NCI-H446 treated with DMSO at 0.1 percent for 48 hours (cell line): ENCODE measurements at places on chromosomes 6 and 20.

DNA sequence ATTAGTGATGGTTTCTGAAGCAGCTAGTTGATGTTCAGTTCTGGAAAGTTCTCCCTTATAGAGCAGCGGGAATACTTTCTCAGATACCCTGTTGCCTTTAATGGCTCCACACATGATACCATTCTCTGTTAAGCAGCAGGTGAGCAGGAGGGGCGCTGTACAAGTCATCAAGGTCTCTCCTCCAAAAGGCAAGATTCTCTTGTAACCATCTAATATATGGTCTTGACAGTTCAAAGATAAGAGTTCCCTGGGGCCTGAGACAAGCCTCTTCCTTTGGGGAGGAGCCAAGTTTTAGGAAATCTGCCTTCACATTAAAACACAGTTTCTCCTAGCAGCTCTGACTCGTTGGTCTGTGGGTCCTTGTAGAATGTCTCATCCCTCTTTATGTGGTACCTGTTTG lies 258.2 kb downstream of the QKI start:
- DNase-seq, result no peak

DNA sequence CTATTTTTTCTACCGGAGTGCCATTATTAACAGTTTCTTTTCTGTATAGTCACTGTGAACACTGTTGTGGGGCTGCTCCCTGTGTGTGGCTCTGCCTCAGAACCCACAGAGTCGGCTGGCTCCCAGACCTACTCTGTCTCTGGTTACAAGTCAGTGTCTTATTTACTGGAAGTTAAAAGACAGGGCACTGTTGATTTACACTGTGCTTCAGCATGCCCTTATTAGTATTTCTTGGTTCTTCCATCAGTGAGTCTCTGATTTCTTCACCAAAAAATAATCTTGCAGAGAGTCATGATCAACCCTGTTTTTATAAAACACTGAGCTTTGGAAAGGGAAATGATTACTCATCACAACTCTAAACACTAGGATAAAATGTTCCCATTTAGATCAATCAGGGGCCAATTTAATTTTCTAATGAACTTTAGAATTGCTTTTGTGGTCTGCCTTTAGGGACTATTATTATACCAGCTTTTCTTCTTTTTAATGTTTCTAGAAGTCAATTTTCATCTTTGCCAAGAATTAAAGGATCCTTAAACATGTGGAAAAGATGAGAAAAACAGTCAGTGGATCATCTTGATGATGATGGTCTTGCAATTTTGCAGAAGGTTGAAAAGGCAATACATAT lies 92.6 kb downstream of the UTRN start:
- no peak for DNase-seq

DNA sequence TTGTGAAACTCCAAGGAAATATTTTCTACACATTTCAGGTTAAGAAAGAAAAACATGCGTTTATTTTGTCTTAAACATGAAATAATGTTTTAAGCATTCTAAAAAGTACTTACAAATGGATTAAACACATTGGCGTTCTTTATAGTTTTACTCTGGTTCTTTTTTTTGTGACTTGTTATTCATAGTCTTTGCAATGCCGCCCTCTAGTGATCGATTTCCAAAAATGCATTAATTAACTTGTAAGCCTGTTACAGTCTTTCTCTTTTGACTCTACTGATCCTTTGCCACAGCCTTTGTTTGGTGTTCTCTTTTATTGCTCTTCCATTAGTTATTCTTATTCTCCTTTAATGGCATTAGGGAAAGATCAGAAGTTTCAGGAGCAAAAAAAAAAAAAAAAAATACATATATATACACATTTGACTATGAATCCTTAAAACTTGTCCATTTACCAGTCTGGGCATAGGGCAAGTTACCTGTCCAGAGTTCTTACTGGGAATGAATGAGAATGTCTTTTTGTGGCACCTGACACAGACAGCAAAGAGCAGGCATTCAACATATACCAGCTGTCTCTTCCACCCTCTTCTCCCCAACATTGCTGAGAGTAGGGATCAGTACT lies 59.9 kb downstream of the MACROD2 start:
- peak; percentile 43 for DNase-seq

DNA sequence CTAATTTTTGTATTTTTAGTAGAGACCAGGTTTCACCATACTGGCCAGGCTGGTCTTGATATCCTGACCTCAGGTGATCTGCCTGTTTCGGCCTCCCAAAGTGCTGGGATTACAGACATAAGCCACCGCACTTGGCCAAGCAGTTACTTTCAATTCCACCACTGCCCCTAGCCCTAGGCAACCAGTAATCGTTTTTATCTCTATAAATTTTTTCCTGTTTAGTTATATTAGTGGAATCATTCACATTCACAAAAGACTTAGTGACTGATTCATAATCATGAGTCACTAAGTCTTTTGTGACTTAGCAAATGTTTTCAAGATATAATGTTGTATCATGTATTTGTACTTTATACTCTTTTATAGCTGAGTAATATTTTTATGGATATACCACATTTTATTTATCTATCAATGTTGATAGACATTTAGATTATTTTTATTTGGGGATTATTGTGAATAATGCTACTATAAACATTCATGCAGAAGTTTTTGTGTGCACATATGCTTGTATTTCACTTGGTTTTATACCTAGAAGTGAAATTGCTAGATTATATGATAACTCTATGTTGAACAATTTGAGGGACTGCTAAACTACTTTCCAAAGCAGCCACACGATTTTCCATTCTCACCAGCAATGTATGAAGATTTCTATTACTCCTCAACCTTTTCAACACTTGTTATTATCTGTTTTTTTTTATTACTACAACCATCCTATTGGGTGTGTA lies 421.4 kb upstream of the ID4 start:
- DNase-seq, result no peak

GRCh38 chr6:42352856-42353564 lies 98.7 kb downstream of the TRERF1 start:
- no peak for DNase-seq

DNA sequence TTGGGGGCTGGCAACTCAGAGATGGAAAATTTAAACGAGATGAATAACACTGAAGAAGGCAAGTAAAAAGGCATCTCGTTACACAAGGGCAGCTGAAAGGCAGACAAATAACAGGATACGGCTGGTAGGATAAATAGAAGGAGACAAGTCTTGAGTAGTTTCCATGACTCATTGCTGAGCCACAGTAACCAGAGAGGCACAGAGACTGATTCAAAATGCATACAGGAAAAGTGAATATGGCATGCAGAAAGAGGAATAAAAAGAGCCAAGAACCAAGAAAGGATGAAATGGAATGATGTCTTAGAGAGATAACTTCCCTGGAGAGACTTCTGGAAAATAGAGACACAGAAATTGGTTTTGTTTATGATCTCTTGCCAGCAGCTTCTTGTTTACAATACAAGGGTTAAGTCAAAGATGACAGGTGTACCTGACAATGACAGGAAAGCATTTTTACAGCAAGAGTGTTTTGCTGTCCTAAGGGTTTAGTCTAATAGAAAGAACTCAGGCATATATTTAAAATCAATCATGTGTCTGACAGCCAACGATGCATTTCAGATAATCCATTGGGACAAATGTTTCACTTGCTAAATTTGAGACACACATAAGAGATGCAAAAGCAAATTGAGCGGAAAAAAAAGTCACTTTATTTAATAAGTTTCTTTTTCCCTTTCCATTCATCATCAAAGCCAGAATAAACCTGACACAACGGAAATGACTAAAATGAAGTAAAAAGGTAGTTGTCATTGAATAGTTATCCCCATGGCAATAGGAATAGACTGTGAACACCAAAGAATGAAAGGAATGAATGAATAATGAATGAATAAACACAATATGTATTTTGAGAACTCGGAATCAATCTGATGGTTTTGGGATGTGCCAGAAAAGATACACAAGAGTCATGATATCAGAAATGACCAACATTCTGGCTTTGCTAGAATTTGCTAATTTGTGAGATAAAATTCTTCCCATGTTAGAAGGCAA lies 68.0 kb upstream of the KCNQ5 start:
- DNase-seq, result peak; percentile 54

- DNase-seq, result no peak
Observed at GRCh38 chr6:117971637-117972036, 64.6 kb downstream of the SLC35F1 start.

GRCh38 chr6:32954986-32955802 lies 2.3 kb upstream of the HLA-DMA start:
- DNase-seq, result no peak

GRCh38 chr6:163356324-163356723 lies 58.2 kb upstream of the QKI start:
- DNase-seq, result no peak

GRCh38 chr6:107786179-107786578 lies 37.9 kb downstream of the SCML4 start:
- DNase-seq, result no peak

- DNase-seq, result no peak
Observed at GRCh38 chr6:16184129-16184528, 54.3 kb upstream of the GMPR start.

- DNase-seq, result peak; percentile 13
Observed at GRCh38 chr6:119132261-119132981, 54.0 kb upstream of the FAM184A start.

DNA sequence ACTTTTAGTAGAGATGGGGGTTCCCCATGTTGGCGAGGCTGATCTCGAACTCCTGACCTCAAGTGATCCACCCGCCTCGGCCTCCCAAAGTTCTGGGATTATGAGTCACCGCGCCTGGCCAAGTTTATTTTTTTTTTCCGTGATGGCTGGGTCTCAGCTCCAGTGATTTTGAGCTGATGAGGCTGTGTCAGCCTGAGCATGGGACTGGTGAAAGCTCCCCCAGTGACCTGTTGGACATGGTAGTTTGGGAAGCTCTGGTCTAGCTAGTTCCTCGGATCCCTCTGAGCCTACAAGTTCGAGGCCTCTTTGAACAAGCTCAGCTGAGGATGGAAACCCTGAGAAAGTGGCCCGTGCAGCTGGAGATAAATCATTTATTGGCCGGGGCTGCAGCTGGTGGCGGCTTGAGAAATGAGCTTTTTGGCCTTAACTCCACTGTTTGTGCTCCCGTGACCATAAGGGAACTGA lies 126.8 kb downstream of the SNX5 start:
- DNase-seq, result no peak

- DNase-seq, result no peak
Observed at GRCh38 chr20:59082077-59082740, 39.6 kb upstream of the PRELID3B start.

DNA sequence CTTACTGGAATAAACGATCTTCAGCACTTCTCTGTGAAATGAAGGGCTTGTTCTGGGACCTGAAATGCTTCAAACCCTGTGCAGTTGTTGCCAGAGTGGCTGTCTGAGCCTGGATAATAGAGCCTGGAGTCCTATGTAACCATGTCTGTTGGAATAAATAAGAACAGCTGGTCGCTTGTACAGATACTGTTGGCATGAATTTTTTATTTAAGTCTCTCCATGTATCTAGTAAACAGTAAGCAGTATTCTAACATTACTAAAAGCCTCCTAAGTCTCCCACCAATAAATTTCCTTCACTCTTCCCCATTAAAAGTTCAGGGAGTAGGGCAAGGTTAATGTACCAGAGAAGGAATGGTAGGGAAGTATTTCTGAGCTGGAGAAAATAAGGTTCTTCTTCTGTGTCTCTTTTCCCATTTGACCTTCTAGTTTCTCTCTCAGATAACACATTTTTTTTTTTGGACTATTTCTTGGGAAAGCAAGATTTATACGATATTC lies 227.5 kb downstream of the PRL start:
- peak; percentile 59 for DNase-seq

GRCh38 chr6:168956141-168956838 lies 297.4 kb downstream of the THBS2 start:
- DNase-seq, result no peak

- peak; percentile 66 for DNase-seq
Observed at GRCh38 chr6:56802584-56802983, 152.3 kb upstream of the BEND6 start.

- no peak for DNase-seq
Observed at GRCh38 chr6:27428966-27429365, 40.4 kb downstream of the ZNF391 start.

GRCh38 chr6:135458051-135458450 lies 39.5 kb downstream of the AHI1 start:
- DNase-seq, result no peak

DNA sequence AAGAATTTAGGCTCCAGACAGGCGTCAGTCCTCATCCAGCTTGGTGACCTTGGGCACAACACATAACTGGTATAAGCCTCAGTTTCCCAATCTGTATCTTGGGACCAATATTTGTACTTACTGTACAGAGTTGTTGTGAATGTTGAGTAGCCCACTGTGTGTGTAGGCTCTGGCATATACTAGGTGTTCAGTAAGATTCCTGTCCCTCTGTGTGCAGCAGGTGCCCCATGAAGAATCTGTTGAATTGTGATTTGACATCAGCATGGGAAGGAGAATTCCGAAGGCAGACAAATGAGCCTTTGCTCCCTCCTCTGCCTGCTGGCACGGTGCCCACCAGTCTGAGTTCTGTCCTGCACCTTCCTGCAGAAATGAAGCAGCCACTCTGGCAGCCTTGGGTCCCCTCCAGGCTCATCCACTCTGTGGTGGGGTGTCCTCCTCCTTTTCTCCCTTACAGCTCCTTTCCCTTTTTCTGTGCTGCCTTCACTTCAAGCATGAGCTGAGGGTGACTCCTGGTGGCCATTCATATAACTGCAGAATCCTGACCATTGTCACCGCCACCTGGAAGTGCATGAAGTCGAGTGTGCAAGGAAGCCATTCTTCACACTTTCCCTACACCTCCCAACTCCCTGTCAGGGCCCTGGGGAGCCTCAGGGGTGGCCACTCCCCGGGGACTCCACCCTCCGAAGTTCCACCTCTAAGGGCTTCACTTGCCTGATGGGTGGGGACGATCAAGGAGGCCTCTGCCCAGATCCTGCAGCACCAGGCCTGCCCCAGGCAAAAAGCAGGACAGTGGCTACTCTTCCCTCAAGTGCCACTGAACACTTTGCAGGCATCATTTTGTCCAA lies 48.2 kb downstream of the MRPL14 start:
- no peak for DNase-seq

DNA sequence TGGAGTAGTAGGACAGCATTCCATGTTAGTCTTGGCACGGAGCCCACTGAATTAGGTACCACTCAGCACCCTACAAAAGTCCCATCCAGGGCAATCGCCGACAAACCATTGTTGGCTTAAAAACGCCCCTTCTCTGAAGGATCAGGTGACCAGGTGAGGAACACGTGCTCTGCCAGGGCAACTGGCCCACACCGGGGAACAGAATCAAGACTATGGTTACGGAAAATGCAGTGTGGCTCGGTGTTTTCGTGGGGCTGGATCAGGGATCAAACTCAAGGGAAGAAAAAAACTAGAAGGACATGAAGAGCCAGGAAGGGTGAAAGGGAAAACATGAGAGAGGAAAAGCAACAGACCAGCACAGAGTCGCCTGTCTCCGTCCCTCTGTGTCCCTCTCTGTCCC lies 177.8 kb upstream of the ARID1B start:
- DNase-seq, result no peak
